ENCODE measurements at places on chromosomes 16 and 17.

DNA sequence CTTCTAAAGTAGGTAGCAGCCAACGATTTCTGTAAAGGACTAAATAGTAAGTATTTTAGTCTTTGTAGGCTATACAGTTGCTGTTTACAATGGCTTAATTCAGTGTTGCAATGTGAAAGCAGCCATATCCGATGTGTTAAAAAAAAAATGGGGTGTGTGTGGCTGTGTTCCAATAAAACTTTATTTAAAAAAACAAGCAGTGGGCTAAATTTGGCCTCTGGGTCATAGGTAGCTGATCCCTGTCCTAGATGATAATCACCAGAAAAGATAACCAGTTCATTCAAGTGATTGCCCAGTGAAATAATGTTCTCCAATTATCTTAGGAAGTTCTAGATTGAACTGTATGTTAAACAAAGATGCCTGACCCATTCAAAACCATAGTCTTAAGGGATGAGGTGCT is 124.3 kb downstream of the MAP2K6 start:
- no peak for DNase-seq

DNA sequence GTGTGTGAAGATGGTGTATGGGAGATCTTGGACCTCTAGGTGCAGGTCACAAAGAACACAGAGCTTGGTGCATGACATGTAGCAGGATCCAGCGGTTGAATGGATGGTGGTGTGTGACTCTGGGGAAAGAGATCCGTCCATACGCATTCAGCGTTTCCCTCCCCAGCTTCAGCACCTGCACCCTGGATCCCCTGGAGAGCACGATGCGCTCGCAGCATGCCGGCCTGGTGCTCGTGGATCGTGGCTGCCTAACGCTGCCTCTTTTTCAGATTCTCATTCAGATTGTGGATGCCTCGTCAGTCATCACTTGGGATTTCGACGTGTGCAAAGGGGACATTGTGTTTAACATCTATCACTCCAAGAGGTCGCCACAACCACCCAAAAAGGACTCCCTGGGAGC is 70.9 kb downstream of the SEC14L1 start:
- DNase-seq, result no peak

- DNase-seq, result no peak
Measured at GRCh38 chr17:28120766-28121165, 78.3 kb downstream of the NLK start.

- no peak for DNase-seq
Measured at GRCh38 chr17:35895636-35896587, 15.8 kb upstream of the CCL5 start.

GRCh38 chr16:66926961-66927436 is 1.7 kb upstream of the RRAD start:
- DNase-seq, result no peak

DNA sequence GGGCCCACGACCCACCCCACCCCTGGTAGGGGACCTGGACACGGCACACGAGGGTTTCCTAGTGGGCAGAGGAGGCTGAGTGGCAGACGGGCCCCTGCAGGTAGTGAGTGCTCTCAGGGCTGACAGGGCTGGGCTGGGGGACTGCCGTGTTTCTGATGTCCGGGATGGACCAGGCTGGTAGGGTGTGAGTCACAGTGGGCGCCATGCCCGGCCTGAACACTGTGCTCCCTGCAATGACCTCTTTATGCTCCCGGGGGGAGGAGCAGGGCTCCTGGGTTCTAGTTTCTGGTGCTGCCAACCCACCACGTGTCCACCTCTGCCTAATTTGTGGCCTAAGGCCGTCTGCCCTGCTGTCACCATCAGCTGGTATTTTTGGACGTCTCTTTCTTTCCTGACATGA is 26.3 kb downstream of the ARHGAP23 start:
- no peak for DNase-seq

- DNase-seq, result no peak
Measured at GRCh38 chr16:15644267-15644961, 1.5 kb upstream of the MARF1 start.

DNA sequence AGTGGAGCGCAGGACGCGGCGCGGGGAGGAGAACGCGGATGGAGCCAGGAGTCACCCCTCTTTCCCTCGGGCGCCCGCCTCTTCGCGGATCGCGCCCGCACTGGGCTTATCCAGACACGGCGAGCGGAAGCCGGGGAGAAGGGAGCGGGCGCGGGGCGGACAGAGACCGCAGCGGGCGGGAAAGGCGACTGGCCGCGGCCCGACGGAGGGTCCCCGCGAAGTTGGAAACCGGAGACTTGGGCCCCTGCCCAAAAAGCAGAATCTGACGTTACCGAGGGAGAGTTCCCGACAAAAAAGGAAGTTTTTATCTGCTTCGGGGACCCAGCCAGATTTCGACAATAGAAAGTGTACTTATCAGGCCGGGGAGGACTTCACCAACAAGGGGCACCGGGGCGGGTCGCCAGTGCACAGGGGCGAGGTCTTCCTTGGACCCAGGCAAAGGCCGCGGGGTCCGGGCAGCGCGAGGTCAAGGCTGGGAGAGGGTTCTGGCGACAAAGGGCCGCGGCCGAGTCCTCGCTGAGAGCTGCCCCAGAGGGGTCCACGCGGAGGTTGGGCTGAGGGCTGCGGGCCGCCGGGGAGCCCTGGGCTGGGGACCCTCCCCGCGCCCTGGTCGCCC is 519 bp downstream of the ST6GALNAC2 start:
- DNase-seq, result peak; percentile 77

DNA sequence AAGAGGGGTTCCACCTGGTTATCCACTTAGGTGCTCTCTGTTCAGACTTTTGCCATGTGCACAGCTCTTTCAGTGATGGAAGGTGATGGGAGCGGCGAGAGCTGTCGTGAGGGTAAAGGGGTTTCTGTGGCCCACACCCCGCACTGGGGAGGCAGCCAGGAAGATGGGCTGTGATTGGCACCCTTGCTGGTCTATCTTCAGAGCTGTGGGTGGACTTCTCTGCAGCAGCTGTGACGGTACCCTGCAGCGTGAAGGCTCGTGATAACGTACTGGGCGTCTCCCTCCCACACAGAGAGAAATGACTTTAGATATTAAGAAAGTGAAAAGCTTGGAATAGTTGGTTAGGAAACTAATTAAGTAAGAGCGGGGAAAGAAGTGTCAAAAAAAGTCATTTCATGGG is 45.8 kb downstream of the MPRIP start:
- DNase-seq, result no peak

- DNase-seq, result peak; percentile 52
Measured at GRCh38 chr17:79832218-79833109, 6.8 kb downstream of the CBX4 start.

DNA sequence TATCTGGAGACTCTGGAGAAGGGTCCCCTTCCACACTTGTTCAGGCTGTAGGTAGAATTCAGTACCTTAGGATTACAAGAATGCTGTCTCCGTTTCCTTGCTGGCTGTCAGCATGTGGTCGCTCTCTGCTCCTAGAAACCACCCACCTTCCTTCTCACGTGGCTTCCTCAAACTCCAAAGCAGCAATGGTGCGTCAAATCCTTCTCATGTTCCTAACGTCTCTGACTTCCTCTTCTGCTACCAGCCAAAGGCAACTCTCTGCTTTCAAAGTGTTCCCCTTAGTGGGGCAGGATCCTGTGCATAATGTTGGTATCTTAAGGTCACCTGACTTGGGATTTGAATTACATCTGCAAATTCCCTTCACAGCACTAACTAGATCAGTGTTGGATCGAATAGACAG is 30.9 kb upstream of the DYNLRB2 start:
- DNase-seq, result no peak

DNA sequence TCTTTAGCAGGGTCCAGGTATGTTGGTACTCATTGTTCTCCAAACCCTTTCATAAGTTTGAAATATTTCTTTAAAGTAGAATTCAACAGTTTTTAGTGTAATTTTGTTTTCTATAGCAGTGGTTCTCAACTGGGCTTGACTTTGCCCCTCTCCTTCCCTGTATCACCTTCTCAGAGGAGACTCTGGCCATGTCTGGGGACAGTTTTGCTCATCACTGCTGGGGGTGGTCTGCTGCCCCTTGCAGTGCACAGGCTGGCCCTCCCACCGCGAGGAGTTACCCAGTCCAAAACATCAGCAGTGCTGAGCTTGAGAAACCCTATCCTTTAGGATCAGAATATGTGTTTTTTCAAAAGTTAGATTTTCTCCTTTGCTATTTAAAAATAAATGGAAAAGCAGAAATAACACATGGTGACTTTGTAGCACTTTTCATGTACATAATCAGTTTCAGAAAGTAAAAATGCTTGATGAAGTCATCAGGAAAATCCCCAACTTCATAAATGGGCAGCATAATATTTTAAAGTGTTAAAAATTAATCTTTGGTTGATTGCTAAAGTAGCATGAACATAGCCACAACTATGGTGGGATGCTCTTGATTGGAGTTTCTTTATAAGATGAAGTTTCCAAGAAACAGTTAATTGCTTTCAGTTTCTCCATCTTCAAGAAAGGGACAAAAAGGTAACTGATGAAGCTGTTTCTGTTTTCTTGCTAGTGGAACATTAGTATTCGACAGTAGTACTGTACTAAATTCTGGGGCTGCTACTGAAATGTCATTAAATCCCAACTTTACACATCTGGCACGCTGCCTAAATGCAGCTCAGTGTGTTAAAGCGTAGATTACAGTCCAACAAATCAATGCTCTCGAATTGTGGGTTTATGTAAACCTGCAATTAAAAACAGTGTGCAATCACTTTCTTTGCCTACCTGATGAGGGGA is 70.3 kb downstream of the NETO2 start:
- DNase-seq, result no peak

DNA sequence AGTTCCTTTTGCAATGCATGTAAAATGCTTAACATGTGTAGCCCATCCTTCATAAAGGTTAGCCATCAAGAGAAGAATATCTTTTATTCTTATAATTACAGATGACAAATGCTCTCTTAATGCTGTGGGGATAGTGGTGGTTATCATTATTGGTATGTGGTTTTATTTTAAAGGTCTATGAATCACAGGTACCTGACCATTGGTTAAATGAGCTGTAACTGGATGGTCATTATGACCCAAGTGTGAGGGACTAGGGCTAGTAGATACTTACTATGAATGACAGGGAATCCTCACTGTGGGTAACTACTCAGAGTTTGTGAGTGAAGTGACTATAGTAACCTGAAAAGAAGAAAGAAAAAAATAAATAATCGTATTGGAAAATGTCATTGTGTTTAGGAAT is 78.8 kb downstream of the CDRT15 start:
- no peak for DNase-seq

DNA sequence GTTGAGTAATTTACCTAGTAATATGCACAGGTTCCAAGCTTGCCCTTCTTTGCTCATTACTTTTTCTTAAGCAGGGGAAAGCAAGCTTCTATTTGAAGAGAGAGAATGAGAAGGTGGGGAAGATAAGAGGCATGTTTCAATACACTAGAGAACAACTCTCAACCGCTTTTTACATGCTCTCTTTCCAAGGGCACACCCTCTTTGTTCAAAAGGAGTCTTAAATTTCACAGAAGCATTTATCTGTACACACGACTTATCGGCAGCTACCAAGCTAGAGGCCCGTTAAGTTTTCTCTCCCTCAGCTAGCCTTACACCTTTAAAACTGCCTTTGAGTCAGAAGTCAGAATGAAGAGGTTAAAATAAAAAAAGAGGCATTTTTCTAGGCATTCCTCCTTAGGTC is 79.6 kb downstream of the STH start:
- DNase-seq, result no peak

- DNase-seq, result no peak
Measured at GRCh38 chr16:13176711-13177110, 275.3 kb downstream of the SHISA9 start.

DNA sequence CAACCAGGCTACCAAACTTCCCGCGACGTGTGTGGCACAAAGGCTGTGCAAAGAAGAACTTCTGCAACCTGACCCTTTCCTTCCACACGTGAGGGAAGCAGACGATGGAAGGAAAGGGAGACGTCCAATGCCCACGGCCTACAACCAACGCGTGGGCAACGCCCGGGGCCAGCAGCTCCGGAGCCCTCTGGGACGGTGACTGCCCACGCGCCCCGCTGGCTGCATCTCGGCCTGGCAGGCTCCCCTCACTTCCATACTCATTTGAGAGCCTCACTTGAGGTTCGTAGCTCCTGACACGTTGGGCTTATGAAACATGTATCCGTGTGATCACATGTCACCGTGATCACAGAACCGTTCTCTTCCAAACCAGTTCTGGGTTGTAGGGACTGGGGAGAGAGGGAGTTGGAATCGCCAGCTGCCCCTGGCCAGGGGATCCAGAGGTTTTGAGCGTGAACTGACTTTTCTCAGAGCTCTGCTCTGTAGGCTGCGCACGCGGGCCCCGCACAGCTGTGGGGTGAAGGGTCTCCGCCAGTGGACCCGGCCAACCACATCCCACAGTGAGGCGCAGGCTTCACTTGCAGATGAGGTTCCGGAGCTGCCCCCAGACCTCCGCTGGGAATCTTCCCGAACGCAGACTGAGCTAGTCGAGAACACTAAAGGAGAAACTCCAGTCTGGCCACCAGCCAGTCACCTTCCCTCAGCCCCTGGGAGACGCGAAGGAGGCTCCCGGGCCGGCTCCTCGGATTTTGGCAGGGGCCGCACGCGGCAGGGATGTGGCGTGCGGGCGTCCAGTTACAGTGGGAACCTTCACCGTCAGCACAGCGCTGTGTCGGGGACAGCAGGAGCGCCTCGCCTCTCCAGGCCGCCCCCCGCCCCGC is 1.0 kb downstream of the LMF1 start:
- peak; percentile 46 for DNase-seq

- DNase-seq, result no peak
Measured at GRCh38 chr16:20744922-20745440, 3.4 kb upstream of the THUMPD1 start.

DNA sequence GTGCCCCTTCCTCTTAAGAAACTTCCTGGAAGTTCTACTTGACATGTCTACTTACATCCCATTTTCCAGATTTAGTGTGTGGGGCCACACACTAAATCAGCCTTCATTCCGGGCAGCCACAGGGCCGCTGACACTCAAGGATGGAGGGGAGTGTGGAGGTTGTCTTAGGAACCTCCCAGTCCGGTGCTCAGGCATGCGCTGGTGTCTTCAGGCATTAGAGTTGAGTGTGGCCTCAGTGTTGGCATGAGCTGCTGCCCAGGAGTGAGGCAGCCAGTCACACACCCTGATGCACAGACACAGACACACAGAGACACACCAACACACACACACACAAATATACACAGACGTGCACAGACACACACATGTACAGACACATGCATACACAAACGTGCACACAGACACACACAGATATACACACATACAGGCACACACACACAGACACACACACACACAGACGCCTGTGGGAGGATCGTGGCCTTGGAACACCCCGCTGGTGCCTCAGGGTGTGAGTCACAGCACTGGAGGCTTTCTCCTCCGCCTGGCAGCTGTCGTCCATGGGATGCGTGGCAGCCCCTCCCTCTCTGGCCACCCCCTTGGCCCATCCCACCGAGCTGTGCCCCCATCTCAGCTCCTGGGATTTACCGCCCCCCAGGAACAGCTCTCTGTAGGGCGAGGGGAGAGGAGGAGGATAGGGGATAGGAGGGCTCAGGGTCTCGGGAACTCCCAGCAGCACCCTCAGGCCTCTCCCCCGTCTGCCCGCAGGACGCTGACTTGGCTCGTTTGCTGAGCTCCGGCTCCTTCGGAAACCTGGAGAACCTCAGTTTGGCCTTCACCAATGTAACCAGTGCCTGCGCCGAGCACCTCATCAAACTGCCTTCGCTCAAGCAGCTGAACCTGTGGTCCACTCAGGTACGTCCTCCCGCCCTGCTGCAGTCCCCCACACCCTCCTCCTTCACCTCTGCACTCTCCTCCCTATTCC is 75.6 kb upstream of the PLCG2 start:
- DNase-seq, result no peak

All from right kidney (tissue), 9 donors.